ENCODE measurements at places on chromosomes 6 and 20. TPM values are rescaled to one million over a fixed set of nuclear protein-coding genes. Genes with fewer than 3 reads are reported as not detected.

- DNase-seq, result no peak
- no peaks in the 10 kb centered on the region for H3K4me1 ChIP-seq
- H3K27ac ChIP-seq, result no peak within 1 kb of the TSS
- H3K4me3 ChIP-seq, result no peak within 1 kb of the TSS
Observed at GRCh38 chr20:59163631-59164530, at the start of gene ZNF831. Gene ZNF831 (plus strand): TSS chr20:59163821. CDS start chr20:59191020, 27,199 bp downstream.

DNA sequence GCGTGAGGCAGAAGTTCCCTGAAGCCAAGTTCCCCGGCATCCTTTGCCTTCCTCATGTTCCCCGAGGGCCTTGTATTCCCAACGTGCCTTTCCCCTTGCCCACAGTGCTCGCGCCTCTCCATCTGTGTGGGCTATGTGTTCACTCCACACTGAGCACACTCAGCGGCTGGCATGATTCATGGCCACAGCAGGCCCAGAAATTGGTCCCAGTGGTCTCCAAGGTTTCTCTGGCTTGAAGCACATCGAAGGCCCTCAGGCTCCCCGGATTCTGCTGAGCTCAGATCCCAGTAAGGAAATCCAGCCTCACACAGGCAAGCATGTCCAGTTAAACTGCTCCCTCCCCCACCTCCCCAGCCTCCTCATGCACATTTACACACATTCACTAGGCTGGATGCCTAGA lies 123.6 kb downstream of the ISM1 start:
- H3K4me1 ChIP-seq, result no peaks in the 10 kb centered on the region
- no peak overlapping the region for H3K27ac ChIP-seq
- no peak overlapping the region for H3K4me3 ChIP-seq
- DNase-seq, result no peak
- H3K36me3 ChIP-seq, result no peaks in the 10 kb centered on the region

DNA sequence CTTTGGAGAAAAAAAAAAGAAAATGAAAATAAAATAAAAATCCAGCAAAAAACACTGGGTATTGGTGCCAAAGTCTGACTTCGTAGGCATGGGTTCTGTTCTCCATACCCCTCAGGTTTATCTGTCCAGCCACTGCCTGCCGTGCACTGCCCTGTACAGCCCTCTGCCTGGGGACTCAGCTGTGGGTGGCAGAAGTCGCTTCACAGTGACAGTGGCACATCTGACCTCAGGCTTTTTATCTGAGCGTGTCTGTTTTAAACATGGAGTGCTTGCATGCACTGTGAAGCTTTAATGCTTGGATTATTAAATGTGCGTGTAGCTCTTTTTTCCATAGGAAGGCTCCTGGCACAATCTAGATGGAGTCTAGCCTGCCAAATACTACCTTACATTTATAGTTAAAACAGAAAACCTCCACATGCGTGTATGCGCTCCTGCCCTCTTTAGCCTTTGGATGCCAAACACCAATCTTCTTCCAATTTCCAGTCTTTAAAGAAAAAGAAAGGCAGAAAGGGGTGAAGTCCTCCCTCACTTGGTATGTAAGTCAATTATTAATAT lies 375.5 kb downstream of the UTRN start:
- H3K36me3 ChIP-seq, result no peaks in the 10 kb centered on the region
- H3K27ac ChIP-seq, result no peak overlapping the region
- H3K4me1 ChIP-seq, result peaks cover 8% of the 10 kb centered on the region
- no peak for DNase-seq
- no peaks in the 10 kb centered on the region for H3K27me3 ChIP-seq

The LRRN4 gene
- total RNA-seq, result 0.56 TPM

GRCh38 chr6:150685860-150686259 lies 86.2 kb downstream of the PLEKHG1 start:
- H3K27ac ChIP-seq, result no peak overlapping the region
- H3K4me1 ChIP-seq, result peaks cover 5% of the 10 kb centered on the region
- H3K4me3 ChIP-seq, result no peak overlapping the region
- DNase-seq, result no peak
- no peaks in the 10 kb centered on the region for H3K27me3 ChIP-seq

The TRIM10 gene
- total RNA-seq, result not detected
